Kidney (tissue), 22 donors: ENCODE measurements at places on chromosomes 4 and X.
A peak's percentile ranks its signal among the peaks of the same experiment; 100 is the strongest.

DNA sequence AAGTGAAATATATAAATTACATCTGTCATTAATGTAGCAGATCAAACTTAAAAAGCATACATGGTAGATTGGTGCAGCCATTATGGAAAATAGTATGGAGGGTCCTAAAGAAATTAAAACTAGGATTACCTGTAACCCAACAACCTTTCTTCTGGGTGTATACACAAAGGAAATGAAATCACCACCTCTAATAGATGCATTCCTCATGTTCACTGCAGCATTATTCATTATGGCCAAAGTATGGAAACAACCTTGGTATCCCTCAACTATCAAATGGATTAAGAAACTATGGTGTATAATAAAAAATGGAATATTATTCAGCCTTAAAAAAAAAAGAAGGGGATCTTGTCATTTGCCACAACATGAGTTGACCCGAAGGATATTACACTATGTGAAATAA, 13.7 kb downstream of the WDFY3 start:
- DNase-seq = no peak

- no peak for DNase-seq
Measured at GRCh38 chr4:132866616-132867015, 282.5 kb upstream of the PCDH10 start.

DNA sequence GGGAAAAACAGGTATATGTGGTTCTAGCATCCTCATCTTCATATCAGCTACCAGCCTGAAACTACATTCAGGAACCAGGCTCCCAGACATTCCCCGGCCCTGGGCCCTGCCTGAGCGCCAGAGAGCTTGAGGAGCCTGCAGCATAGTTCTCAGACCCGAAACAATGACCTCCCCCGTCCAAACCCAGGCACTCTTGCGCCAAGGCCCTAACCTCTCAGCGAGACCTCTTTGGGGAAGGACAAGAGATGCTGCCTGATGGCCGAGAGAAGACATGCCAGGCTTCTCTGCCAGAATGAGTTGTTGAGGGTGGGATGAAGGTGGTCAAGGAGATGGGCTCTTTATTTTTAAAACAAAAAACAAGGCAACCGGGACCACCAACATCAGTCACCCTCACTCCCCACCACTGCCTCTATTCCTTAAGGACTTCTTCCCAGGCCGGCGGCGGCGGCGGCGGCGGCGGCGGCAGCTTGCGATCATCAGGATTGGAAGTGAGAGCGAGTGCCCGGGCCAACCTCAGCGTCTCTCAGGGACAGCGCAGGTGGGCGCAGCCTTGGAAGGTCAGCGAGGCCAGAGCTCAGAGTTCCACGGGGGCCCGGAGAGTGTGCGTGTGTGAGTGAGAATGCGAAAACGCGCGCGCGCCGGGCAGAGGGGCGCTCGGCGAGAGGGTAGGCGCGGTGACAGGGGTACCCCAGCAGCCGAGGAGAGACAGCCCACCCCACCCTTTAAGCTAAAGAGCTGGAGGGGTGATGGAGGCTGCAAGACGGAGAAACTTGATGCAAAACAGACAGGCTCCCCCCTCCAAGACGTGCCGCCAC, 601 bp downstream of the INPP4B start:
- DNase-seq = peak; percentile 52

- DNase-seq = no peak
Measured at GRCh38 chr4:74942251-74942917, 9.5 kb downstream of the PARM1 start.

DNA sequence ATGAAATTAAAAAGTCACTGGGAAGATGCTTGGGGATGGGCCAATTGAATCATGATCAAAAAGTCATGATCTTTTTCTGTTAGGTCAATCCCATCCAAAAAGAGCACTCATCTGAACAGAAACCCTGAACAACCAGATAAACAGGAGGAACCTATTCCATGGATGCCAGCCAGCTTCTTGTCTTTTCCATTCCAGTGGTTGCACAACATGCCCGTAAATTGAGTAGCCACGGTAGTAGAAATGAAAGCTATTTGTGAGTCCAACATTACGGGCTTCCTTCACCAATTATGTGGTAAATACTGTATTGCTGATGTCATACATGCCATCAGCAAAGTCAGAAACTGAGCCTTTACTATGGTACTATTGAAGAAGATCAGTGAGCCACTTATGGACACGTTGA, 982.4 kb upstream of the HS3ST1 start:
- no peak for DNase-seq

- DNase-seq = no peak
Measured at GRCh38 chr4:151052785-151053184, 37.7 kb upstream of the LRBA start.

- no peak for DNase-seq
Measured at GRCh38 chrX:133956570-133957340, 28.6 kb downstream of the GPC3 start.

GRCh38 chr4:12084690-12085089, 656.0 kb upstream of the HS3ST1 start:
- DNase-seq = no peak

DNA sequence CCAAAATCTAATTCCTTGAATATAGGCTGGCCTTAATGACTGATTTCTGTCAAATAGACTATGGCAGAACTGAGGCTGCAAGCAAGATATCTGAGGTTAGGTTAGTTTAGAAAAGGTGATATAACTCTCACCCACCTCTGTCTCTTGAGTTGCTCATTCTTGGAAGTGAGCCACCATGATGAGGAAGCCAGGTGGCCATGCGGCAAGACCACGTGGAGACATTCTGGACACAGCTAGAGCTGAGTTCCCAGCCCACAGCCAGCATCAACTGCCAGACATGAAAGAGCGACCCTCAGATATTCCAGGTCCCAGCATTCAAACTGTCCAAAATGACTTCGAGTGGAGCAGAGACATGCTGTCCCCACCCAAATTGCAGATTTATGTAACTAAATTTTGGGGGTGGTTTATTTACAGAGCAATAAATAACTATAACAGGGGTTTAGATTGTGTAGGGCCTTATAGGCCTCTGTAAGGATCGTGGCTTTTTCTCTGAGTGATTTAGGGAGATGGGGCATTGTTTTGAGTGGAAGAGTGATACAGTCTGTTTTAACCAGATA, 33.7 kb downstream of the USP53 start:
- no peak for DNase-seq

DNA sequence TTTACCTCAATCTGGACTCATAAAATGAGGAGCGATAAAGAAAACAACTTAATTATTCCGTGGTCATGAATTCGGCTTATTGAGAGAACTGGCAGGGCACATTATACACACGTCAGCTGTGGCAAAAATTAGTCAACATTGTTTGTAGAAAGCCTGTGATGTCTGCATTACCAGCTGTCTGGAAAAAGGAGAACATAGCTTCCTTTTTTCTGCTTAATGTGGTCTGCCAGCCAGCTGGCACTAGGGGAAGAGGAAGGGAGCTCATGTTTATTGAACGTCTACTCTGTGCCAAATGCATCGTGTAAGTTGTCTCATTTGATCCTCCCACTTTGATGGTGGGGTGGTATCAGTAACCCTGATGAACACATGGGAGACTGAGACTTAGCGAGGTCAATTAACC, 367.6 kb downstream of the ARHGAP24 start:
- DNase-seq = no peak

- DNase-seq = no peak
Measured at GRCh38 chr4:20643631-20644030, 56.6 kb upstream of the PACRGL start.

GRCh38 chr4:76201276-76201675, 12.3 kb downstream of the SCARB2 start:
- DNase-seq = no peak

- no peak for DNase-seq
Measured at GRCh38 chrX:65574356-65574755, 39.8 kb upstream of the LAS1L start.

DNA sequence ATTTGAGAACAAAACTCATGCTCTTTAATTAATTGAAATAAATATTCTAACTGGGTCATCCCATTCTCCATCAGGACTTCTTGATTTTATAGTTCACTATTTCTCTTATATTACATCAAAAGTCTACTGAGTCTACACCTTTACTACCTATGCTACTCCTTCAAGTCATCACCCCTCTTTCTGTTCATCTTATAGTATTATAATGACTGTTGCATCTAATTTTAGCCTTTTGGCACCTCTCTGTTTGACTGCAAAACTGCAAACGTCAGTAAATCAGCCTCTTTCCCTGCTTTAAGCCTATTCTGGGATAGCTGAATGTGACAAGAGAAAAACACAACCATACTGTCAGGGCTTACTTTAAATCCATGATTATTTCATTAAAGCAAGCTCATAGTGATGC, 639.1 kb downstream of the GABRG1 start:
- no peak for DNase-seq

- DNase-seq = no peak
Measured at GRCh38 chr4:98711526-98711925, 53.1 kb upstream of the TSPAN5 start.

DNA sequence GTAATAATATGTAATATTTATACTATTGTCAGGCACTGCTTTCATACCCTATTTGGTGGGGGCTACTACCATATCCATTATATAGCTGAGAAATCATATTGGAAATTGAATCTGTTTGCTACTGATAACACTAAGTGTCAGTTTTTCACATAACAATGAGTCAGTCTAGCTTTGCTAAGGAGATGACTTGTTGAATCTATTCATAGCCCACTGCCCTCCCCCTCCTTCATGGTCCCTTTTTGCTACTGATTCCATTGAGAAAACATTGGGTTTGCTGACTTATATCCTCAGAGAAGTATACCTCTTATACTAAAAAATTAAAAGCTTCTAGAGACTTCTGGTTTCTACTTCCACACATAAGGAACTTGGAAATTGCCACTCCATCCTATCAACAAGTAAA, 1898.4 kb downstream of the STIM2 start:
- no peak for DNase-seq

DNA sequence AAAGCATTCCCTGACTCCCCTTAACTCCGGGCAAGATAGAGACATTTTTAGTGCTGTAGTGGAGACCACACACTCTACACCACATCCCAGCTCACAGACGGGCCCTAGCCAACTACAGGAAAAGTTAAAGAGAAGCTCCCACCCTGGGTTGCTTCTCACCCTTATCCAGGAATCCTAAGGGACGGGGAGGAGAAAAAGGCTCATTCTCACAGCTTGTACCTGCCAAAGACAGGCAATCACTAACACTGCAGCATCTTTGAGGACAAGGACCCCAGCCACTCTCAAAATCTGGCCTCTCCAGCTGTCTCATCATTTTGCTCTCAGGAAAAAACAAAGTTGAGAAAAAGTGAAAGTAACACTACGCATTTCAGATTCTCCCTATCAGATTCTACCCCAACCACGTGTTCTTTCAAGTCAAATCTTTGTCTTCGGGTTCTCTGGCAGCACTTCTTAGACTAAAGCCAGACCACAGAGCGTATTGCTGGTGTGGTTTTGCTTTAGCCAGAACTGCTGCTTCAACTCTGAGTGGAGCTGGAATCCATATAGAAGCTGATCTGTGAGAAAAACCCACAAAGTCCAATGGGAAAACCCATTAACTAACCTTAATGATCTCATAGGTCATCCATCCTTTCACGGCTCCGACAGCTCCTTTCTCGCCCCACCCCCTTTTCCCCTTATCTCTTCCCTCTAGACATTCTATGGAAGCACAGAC, 605.9 kb upstream of the DIPK2B start:
- no peak for DNase-seq

DNA sequence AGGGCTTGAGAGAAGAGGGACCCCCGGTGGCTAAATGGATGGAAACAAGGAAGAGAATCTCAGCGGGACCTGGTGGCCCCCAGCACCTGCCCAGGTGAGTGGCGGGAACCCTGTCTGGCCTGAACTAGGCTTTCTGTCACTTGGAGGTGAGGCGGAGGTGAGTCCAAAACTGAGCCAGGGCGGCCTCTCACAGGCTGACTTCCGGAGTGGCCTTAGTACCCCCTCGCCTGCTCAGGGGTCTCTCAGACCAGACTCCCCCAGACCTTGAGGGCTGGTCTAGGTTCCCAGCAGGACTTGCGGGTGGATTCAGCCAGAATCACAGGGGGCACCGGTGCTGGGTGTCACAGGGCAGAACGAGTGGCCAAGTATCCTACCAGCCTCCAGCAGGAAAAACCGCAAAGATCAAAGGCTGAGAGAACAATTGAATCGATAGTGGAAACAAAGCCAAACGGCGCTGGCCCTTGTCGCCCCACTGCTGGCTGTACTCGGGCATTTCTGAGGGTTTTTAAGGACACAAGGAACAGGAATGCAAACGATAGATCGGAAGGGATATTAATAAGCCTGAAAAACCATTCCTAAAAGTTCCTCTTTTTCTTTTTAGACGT, 67.8 kb downstream of the WFS1 start:
- no peak for DNase-seq

GRCh38 chr4:144611850-144612249, 34.1 kb upstream of the HHIP start:
- no peak for DNase-seq

- no peak for DNase-seq
Measured at GRCh38 chr4:107894138-107894603, 37.2 kb upstream of the CYP2U1 start.

- no peak for DNase-seq
Measured at GRCh38 chr4:53563824-53564223, 27.5 kb downstream of the LNX1 start.

GRCh38 chrX:39842281-39842973, 255.3 kb downstream of the BCOR start:
- DNase-seq = no peak

DNA sequence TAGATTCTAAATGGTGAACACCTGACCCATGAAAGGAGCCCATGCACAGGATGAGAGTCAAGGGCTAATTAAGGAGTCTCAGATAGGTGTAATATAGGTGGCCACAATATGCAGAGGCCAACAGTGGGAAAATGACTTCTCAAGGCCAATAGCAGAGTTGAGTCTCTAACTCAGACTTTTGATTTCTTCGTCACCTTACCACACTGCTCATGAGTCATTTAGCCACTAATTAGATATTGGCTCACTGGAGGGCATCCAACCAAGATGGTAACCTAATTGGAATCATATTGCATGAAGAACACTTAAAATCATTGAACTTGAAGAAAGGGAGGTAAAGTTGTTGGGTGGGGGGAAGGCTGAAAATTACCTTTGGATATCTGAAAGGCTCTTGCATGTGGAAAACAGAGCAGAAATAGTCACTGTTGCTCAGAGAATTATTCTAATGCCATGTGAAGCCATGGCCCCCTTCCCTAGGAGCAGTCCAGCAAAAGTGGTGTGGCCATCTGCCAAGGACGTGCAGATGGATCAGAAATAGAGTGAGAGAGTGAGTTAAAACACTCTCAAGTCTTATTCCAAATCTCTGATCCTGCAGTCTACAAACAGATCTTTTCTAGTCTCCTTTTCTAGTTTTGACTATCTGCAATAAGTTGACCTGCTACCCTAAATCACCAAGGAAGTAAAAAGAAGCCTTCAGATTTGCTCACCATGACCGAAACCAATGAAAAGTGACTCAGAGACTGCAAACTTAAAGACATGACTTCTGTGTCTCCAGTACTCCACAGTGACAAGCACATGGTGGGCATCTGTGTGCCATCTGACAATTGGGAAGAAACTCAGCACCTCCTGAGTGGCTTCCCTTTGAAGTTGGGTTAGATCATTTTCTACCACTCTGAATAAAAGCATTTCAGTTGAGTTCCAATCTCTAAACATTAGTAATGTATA, 93.9 kb upstream of the C1QTNF7 start:
- no peak for DNase-seq
